HS-27A (cell line): ENCODE measurements at places on chromosomes 12 and 14.

DNA sequence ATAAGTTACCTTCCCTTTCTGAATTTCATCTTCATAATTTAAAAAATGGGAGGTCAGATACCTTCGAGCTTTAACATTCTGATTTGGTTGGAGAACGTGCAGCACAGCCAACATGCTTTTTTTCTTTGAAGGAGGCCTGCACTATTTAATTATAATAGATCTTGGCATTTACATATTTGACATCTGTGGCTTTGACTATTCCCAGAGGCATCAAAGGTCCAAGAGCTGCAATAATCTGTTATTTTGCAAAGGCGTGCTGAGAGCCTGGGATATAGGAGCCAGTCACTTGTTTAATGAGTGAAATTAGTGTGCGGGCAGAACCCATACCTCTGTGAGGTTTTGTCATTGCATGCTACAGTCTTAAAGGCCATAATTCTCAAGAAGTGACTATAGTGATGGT lies 26.4 kb downstream of the SLC8A3 start:
- DNase-seq, result no peak

GRCh38 chr12:55685671-55686070 lies 22.0 kb downstream of the ITGA7 start:
- no peak for DNase-seq

GRCh38 chr12:63844391-63845341 lies at the start of gene SRGAP1:
Gene SRGAP1 (plus strand): TSS chr12:63844700. CDS start chr12:63844817, 117 bp downstream.
- DNase-seq, result no peak

GRCh38 chr12:105911966-105912365 lies 226.8 kb downstream of the NUAK1 start:
- DNase-seq, result no peak

DNA sequence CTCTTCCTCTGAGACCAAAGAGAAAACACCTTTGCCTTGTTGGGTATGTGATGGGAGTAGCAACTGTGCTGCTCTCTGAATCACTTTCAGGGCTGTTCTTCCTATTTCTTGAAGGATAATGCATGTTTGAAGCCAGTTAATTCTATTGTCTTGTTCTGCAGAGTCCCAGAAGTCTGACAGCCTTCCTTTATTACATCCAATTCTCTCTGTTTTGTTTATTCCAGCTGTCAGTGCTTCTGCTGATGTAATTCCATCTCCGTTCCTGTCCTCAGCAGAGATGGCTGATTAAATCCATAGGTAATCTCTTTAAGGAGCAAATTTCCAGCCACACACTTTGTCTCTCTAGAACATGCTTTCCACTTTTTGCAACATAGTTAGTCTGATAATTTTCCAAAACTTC lies 59.7 kb downstream of the MGAT4C start:
- DNase-seq, result no peak

GRCh38 chr14:70812124-70812818 lies 3.0 kb upstream of the MAP3K9 start:
- DNase-seq, result no peak

GRCh38 chr14:90715993-90716392 lies 100.2 kb downstream of the TTC7B start:
- DNase-seq, result no peak

GRCh38 chr12:78870539-78870938 lies 6.0 kb downstream of the SYT1 start:
- DNase-seq, result no peak

- no peak for DNase-seq
These were observed 276.1 kb upstream of the BTG1 start for GRCh38 chr12:92421701-92422100.

GRCh38 chr12:124230117-124230757 lies 64.7 kb upstream of the RFLNA start:
- DNase-seq, result no peak

DNA sequence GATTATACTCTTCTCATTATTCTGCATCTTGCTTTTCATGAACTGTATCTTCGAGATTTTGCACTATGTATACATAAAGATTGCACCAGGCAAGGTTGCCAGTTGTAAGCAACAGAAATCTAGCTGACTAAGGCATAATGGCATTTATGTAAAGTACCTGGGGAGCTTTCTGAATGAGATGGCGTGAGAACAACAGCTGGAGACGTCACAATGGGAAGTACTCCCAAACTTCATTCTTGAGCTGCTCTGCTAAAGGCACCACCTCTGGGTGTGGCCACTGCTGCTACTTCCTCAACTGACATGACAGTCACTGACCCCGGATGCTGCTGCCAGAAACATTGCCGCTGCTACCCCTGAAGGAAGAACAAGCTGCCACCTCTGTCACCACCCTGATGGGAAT lies 220.7 kb downstream of the NOVA1 start:
- no peak for DNase-seq

GRCh38 chr14:61211476-61212255 lies 69.5 kb downstream of the TMEM30B start:
- no peak for DNase-seq

DNA sequence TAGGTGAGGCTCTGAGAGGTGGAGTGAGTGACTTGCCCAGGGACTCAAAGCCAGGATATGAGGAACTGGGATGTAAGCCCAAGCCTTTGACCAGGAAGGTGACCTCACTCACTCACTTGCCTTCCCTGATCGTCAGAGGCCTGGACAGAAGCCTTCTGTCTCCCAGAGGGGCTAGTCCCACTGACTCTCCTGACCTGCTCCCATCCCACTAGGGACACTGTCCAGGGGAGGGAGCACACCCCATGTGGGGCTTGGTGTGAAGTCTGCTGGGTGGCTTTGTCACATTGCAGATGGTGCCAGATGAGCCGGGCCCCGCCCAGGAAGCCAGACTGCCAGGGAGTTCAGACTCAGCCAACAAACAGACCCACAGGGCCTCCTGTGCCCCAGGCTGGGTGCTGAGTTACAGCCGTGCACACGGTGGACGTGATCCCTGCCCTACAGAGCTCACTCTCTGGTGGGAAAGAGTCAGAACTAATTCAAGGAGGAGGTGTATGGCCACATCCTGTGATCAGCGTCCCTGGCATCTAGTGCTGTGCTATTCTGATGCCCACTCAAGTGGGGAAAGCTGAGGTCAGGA lies 28.3 kb downstream of the MMAB start:
- no peak for DNase-seq

- no peak for DNase-seq
These were observed 73.7 kb downstream of the BBS10 start for GRCh38 chr12:76274420-76275083.

DNA sequence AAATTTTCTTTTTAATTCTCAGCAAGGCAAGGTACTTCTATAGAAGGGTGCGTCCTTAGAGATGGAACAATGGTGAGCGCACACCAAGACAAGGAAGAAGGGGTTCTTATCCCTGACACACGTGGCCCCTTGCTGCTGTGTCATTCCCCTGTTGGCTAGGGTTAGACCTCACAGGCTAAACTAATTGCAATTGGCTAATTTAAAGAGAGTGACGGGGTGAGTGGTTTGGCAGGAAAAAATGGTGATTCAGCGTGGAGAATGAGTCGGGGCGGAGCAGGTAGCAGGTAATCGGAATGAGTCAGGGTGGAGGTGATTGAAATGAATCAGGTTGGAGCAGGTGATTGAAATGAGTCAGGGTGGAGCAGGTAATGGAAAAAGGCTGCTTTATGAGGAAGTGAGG lies 36.3 kb upstream of the HECTD1 start:
- DNase-seq, result no peak

- peak; percentile 3 for DNase-seq
These were observed 180.2 kb downstream of the ACSS3 start for GRCh38 chr12:81257947-81258551.
